ENCODE measurements at places on chromosomes 11 and 22. TPM values are rescaled to one million over a fixed set of nuclear protein-coding genes. Genes with fewer than 3 reads are reported as not detected.

The OR6T1 gene
- total RNA-seq = not detected

The CD6 gene
- total RNA-seq = not detected

The ALX4 gene
- not detected for total RNA-seq

The RAB39A gene
- total RNA-seq = 0.09 TPM

The CSNK1E gene
- 123 TPM for total RNA-seq

The OSBP2 gene
- total RNA-seq = 5.6 TPM

The HIRA gene
- total RNA-seq = 19.3 TPM

The LARGE2 gene
- under 0.01 TPM for total RNA-seq

The C11orf68 gene
- total RNA-seq = 19.3 TPM

The LRRC51 gene
- total RNA-seq = 2.7 TPM

The CHORDC1 gene
- 46.7 TPM for total RNA-seq

The KRTAP5-9 gene
- total RNA-seq = not detected

The MMP27 gene
- not detected for total RNA-seq

The DEAF1 gene
- 39.4 TPM for total RNA-seq

The DNAJC24 gene
- total RNA-seq = 15.2 TPM

The NOL12 gene
- total RNA-seq = 37.4 TPM

The DDX25 gene
- not detected for total RNA-seq

The LDLRAD3 gene
- 10.1 TPM for total RNA-seq

The ST14 gene
- not detected for total RNA-seq

The OR52E8 gene
- not detected for total RNA-seq

The OR5B21 gene
- total RNA-seq = not detected

The OR51B5 gene
- total RNA-seq = not detected

The C11orf16 gene
- total RNA-seq = not detected

The GRAP2 gene
- total RNA-seq = under 0.01 TPM

The SLC25A22 gene
- total RNA-seq = 6.8 TPM

The PANX3 gene
- total RNA-seq = not detected

The TNNT3 gene
- total RNA-seq = not detected

The RAG2 gene
- not detected for total RNA-seq

The RCOR2 gene
- total RNA-seq = 0.36 TPM

The PLAAT3 gene
- total RNA-seq = 22.5 TPM

The SMC1B gene
- not detected for total RNA-seq

The TSGA10IP gene
- total RNA-seq = under 0.01 TPM

Data from endothelial cell of coronary artery (primary cell).